ENCODE measurements at places on chromosomes 7 and 10. TPM values are rescaled to one million over a fixed set of nuclear protein-coding genes. Genes with fewer than 3 reads are reported as not detected.

LIPK gene
- not detected for total RNA-seq

DNA sequence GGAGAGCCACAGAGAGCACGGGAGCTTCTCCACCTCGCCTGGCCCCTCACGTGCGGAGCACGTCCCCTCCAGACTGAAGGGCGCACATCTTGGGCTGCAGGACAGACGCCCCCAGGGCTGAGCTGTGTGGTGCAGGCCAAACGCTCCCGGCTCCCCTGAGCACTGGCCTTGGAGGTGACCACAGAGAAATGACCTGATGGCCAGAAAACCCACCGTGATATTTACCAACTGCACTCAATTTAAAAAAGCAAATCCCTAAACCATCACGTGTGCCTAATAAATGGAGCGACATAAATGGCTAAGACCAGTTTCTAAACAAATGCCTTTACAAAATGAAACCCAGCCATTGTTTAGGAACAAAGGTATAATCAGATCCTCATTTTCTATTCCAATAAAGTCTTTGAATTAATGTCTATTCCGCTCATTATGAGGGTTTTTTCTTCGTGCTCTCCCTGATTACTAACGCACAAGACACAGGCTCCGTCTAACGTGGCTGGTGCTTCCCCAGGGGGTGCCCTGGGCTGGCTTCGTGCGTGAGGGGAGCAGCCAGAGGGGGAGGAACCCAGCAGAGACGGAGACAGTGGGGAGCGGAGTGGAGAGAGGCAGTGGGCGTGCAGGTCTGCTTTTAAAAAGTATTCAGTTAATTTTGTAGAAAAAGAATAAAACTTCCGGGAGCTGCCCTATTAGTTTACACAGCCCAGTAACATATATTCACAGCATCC lies 190.3 kb downstream of the DNAJB6 start:
- H3K4me1 ChIP-seq, result no peaks in the 10 kb centered on the region
- H3K4me3 ChIP-seq, result no peak overlapping the region
- DNase-seq, result no peak
- H3K27ac ChIP-seq, result no peak overlapping the region

- no peak overlapping the region for H3K4me3 ChIP-seq
- no peak overlapping the region for H3K27ac ChIP-seq
- H3K27me3 ChIP-seq, result peaks cover 2% of the 10 kb centered on the region
- peak; percentile 11 for DNase-seq
- peaks cover 15% of the 10 kb centered on the region for H3K4me1 ChIP-seq
- H3K36me3 ChIP-seq, result no peaks in the 10 kb centered on the region
Measured at GRCh38 chr7:127322351-127322750, 69.6 kb upstream of the GRM8 start.

DNA sequence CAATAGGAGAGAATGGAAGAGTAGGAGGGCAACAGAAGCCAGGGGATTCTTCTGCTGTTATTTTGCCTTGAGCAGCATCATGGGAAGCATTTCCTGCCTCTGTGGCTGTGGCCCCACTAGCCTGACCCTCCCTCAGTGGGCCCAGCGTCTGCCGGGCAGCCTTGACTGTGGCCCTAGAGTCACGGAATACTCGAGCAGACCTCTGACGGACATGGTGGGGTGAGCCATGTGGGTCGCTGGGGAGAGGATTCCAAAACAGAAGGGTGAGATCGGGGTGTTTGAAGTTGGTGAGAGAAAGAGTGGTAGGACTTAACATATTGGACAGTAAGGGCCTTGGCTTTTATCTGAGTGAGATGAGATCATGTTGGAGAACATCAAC lies 8.3 kb upstream of the PRKAG2 start:
- DNase-seq, result no peak
- H3K27me3 ChIP-seq, result peaks cover 7% of the 10 kb centered on the region
- no peak overlapping the region for H3K4me3 ChIP-seq
- no peaks in the 10 kb centered on the region for H3K4me1 ChIP-seq
